ENCODE measurements at places on chromosomes 7 and 10.
A peak's percentile ranks its signal among the peaks of the same experiment; 100 is the strongest.

DNA sequence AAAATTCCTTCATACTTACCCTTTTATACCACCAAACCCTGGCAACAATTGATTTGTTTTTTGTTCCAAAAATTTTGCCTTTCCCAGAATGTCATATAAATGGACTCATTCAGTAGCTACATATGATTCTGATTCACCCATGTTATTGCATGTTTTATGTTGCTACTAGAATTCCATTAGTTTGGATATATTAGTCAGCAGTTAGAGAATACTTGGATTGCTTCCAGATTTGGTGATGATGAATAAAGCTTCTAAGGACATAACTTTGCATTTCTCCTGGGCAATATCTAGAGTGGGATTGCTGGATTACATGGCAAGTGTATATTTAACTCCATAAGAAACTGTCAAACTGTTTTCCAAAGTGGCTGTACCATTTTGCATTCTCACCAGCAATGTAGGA, 806.9 kb downstream of the DNAJB9 start:
- DNase-seq, result no peak

DNA sequence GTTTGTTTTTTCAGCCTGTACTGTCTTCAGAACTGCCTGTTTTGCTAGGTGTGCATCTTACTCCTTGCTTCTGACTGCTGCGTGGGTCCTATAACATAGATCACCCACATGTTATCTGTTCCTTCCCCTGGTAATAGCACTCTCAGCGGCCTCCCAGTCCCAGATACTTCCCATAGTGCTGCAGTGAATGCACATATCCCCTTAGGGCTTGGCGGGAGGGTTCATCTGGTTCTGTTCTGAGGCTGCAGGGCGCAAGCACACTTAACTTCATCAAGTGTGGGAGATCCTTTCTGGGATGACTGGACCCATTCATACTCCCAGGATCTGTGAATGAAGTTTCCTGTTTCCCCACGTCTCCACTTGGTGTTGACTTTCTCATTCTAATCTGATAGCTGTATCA, 90.7 kb downstream of the CELF2 start:
- no peak for DNase-seq

- no peak for DNase-seq
Measured at GRCh38 chr10:71905164-71905563, 54.1 kb upstream of the PSAP start.

DNA sequence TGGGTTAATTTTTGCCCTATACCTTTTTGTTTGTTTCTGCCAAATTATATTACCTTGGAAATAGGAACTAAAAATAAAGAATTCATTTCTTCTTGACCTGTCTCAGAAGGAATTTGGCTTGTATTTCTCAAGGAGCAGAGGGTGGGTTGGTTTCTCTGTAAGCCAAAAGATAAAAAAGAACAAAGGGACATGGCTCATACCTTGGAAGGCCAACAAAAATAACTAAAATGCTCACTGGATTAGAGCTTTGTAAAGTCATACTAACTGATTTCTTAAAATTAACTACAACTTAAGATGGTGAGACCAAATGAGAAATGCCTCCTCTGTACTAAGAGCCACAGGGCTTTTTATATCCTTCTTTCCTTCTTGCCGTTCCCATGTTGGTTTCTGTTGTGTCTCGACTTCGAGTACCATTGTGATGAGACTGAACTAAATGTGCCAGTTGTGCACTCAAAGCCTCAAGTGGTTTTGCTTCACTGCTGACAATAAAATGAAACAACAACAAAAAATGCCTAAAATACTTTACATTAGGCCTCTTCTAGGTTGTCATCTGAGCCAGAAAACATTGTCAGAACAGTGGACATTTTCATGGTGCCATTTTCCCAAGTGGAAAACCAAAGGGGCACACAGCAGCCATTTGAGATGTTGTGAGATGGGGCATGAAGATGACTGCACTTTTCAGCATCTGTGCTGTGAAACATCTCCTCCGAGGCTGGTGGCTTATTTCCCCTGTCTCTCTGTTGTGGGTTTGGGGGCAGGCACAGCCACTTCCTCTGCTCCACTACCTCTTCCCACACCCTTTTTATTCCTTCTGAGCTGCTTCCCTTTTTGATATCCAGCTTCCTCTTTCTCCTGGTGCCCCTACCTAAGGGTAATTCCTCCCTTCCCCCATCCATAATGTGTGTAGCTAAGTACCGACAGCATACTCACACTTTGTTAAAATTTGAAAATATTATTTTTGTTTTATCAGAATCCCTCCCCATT, 51.8 kb upstream of the AGR3 start:
- peak; percentile 8 for DNase-seq

DNA sequence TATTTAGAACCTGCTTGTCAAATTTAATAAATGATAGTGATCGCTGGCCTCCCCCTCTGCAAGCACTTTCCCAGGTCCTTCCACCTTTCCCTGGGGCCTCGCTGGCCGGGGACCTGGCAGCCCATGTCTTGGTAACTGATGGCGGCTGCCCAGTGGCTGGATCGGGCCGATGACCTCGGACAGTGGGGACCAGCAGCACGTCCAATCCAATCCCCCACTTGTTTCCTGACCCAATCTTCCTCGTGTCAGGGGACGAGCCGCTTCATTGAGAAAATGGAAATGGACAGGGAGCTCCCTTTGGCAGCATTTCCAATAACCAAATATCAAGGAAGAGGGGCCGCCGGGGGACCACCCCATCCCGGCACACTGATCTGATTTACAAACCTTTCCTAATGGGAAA, 17.2 kb downstream of the EBF3 start:
- DNase-seq, result no peak

GRCh38 chr7:142939226-142939910, at the start of gene LLCFC1:
Gene LLCFC1, plus strand, starts transcription at chr7:142939484. Its CDS starts 138 bp downstream, at chr7:142939622.
- DNase-seq, result peak; percentile 18

DNA sequence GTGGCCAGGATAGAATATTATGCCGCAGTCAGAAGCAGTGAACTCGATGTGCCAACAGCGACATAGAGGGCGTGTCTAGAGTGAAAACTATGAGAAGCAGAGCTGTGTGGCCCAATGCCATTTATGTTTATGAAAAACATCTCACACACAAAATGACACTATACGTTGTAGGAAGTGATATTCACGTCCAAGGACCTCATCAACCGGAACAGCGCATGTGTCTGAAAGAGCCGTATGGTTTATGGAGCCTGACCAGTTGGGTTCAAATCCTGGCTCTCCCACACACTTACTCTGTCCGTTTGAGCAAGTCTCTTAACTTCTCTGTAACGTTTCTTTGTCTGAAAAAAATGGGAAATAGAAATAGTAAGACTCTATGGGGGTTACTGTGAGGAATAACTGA, 20.5 kb downstream of the TAS2R40 start:
- no peak for DNase-seq

- no peak for DNase-seq
Measured at GRCh38 chr10:112141292-112141691, 42.3 kb downstream of the GPAM start.

DNA sequence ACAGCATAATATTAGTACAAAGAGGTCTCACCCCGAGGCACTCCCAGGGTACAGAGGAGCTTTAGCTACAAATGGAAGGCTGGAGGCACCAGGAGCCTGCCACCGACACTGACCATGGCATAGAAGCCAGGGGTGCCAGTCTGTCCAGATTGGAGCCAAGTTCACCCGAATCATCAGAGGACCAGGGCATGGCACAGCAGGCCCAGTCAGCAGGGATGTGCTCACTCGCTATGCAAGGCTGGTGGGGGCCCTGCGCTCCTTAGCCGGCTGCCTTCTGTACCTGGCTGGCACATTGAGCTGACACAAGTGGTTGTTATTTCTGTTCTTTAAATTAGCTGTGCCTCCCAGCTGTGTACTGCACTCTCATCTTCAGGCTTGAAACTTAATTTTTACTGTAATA, 149.3 kb downstream of the TCERG1L start:
- no peak for DNase-seq

GRCh38 chr7:107312418-107312817, 143.6 kb downstream of the HBP1 start:
- peak; percentile 9 for DNase-seq

DNA sequence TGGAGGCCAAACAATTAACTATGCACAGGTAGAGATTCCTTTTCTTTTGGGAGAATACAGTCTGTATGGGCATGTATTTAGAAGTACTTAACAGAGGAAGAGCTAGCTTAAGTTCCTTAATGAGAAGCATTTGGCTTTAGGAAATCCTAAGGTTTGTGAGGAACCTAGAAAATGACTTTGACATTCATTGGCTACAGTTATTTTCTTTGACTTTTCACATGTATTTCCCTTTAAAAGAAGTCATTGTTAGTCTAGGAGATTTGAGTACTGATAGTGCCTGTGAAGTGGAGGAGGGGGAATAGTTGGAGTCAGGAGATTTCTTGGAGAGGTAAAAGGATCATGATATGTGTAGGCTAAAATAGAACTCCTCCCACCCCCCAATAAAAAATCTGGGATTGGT, 3.6 kb downstream of the HELLS start:
- DNase-seq, result no peak

DNA sequence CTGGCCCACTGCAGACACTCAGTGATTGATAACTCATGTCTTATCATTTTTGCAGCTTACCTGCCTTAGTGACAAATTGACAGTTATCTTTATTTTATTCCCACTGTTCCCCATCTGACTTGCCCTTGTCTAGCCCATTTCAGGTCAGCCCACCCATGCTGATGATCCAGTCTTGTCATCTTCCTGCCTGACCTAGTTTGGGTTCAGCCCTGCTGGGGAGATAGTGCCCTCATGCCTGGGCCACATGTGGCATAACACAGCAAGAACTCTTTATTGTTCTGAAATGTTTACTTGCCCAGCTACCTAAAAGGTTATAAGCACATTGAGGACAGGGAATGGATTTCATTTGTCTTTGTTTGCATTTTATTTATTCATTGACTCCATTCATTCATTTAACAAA, 75.6 kb downstream of the ENTPD1 start:
- peak; percentile 56 for DNase-seq

- no peak for DNase-seq
Measured at GRCh38 chr7:96546426-96546825, 163.2 kb downstream of the SEM1 start.

- DNase-seq, result peak; percentile 25
Measured at GRCh38 chr7:24728503-24729364, 28.5 kb downstream of the GSDME start.

- no peak for DNase-seq
Measured at GRCh38 chr7:101428093-101428866, 65.6 kb downstream of the COL26A1 start.

- DNase-seq, result no peak
Measured at GRCh38 chr10:62075414-62075813, 173.9 kb downstream of the ARID5B start.

DNA sequence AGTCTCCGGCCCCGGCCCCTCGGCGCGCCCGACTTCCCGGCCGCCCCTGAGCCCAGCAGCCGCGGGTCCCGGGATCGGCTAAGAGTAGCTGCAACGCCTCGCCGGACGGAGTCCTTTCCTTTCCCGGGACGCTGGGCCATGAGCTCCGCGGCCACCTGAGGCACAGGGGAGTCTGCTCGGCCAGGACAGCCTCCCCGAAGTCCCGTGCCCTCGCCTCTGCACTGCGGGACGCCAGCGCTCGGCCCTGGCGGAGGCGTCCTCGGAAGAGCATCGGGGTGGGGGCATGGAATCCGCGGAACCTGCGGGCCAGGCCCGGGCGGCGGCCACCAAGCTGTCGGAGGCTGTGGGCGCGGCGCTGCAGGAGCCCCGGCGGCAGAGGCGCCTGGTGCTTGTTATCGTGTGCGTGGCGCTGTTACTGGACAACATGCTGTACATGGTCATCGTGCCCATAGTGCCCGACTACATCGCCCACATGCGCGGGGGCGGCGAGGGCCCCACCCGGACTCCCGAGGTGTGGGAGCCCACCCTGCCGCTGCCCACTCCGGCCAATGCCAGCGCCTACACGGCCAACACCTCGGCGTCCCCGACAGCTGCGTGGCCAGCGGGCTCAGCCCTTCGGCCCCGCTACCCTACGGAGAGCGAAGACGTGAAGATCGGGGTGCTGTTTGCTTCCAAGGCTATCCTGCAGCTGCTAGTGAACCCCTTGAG, 502 bp downstream of the SLC18A3 start:
- no peak for DNase-seq

GRCh38 chr10:118343115-118343514, 991 bp upstream of the FAM204A start:
- DNase-seq, result no peak

All from activated CD4-positive, alpha-beta T cell treated with anti-CD3 and anti-CD28 coated beads, Interleukin-2, Interleukin-6, amounts not matched to agents 100 ng/mL and 50 ng/mL, durations not matched to agents 16 hours and 8 hours (primary cell).